ENCODE measurements at places on chromosomes 2 and 18.
A peak's percentile ranks its signal among the peaks of the same experiment; 100 is the strongest.

GRCh38 chr18:74856434-74856833 lies 258.8 kb downstream of the ZNF407 start:
- no peak for DNase-seq

DNA sequence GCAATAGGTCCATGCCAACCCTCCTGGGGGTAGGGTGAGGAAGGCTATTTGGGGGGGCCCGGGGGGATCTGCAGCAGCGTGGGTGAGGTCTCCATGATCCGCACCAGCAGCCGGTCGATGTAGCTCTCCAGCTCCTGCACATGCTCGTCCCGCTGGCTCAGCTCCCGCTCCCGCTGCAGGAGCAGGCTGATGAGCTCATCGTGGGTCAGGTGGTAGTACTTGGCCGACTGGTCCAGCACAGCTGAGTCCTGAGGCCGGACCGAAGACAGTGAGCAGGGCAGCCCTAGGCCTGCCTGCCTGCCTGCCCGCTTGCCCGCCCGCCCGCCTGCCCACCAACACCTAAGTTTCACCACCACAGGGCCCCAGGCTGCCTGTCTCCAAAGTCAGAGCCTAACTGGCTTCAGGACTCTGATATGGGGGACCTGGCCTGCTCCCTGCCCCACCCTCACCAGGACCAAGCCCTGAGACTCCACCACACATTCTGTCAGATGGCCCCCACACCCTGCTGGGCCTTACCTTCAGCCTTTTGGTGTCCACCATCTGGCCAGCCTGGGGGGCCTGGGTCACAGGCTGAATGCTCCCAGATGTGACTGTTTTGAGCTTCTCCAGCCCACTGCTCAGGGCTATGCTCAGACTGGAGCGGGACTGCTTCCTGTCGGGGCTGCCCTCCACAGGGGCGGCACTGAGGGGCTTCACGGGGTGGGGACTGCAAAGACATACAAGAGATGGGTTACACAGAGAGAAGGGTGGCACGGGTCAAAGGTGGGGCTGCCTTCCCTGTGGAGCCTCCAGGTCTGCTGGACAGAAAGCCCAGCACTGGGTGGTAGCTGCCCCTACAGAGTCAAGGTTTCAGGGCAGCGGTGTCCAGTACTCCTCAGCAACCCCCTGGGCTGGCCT lies 4.2 kb upstream of the SFXN5 start:
- DNase-seq = no peak

DNA sequence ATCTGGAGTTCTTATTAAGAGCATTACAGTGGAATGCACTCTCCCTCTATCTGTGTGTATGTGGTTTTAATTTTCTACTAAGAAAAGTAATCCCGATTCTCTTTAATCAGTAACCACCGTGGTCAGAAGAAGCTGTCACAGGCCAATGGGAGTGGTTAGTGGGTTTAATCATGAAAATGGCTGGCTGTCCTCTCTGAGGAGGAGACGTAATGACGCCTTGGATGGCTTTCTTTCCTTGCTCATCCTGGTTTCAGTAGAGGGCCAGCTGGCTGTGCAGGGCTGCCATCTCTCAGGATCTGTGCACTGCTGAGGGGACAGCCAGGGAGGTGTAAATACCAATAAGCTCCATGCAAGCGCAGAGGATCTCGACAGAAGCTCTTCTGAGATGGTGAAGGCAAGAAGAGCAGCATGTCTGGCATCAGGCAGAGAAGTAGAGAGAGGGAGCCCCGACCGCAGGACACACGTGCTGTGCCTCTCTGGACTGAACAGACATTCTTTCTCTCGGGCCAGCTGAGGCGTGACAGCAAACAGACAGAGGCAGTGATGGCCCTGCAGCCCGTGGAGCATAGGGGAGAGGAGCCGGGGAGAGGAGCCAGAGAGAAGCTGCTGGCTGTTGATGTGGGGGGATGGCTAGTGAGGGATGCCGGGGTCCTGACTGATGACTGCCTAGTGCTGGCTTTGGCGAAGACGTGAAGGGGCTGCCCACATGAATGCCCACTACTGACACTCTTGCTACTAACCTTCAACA lies 65.1 kb upstream of the DAPL1 start:
- DNase-seq = no peak

GRCh38 chr2:41771710-41772109 lies 276.1 kb upstream of the PKDCC start:
- no peak for DNase-seq

DNA sequence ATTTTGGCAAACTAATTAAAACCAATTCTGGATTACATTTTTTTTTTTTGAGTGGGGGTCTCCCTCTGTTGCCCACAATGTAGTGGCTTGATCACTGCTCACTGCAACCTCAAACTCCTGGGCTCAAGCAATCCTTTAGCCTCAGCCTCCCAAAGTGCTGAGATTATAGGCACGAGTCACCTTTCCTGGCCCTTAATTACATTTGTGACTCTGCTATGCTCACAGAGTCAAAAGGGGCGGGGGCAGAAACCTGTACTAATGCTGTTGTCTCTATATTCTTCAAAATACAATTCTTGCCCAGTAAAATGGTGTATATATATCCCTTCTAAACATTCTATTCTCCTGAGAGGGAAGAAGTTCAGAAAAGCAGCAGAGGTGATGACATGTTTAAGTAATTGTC lies 23.2 kb downstream of the PRKD3 start:
- DNase-seq = no peak

DNA sequence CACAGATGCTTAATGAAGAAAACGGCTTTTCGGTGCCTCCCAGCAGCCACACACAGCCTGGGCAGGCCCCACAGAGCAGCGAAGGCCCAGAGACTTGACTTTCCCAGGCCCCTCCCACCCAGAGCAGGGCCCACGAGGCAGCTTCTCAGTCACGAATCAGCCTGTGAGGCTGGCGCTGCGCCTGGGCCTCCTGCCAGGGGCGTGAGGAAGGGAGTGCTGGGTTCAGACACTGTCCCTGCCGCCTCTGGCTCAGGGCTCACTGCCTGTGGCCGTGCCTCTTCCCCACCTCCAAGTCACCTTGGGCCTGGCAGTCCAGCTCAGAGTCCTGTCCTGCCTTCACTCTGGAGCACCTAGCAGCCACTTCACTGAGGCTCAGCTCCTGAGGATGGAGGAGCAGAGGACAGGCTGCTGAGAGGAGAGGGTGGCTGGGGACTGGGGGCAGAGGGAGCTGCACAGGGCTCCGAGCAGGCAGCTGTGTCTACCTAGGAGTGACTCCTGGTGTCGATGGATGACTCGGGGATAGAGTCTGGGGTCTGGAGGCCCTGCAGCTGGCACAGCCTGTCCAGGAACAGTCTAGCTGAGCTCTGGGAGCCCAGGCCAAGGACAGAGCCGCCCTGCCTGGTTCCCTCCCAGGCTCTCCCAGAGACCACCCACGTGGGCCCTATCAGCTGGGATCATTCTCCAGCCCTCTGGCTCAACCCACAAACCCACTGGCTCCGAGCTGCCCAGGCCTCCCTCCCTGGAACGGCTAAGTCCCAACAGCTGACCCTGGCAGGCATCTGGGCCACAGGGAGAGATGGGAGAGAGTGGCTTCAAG lies 36.4 kb upstream of the FOSL2 start:
- peak; percentile 55 for DNase-seq

DNA sequence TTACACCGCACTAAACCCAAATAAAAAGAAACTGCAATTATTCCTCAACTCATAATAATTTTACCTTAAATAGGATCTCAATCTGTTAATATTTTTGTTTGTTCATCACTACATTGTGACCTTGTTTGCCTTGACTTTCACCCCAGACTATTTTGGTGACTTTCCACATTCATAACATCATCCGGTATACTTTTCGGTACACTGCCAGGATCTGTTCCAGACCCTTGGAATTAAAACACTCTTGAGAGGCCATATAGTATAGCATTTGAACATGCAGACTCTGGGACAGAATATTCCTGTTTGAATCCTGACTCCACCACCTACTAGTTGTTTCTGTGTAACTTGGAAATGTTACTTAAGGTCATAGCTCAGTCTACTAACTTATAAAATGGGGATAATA lies 577.4 kb downstream of the METTL4 start:
- no peak for DNase-seq

- no peak for DNase-seq
Observed at GRCh38 chr18:59876310-59876626, 23.5 kb upstream of the PMAIP1 start.

DNA sequence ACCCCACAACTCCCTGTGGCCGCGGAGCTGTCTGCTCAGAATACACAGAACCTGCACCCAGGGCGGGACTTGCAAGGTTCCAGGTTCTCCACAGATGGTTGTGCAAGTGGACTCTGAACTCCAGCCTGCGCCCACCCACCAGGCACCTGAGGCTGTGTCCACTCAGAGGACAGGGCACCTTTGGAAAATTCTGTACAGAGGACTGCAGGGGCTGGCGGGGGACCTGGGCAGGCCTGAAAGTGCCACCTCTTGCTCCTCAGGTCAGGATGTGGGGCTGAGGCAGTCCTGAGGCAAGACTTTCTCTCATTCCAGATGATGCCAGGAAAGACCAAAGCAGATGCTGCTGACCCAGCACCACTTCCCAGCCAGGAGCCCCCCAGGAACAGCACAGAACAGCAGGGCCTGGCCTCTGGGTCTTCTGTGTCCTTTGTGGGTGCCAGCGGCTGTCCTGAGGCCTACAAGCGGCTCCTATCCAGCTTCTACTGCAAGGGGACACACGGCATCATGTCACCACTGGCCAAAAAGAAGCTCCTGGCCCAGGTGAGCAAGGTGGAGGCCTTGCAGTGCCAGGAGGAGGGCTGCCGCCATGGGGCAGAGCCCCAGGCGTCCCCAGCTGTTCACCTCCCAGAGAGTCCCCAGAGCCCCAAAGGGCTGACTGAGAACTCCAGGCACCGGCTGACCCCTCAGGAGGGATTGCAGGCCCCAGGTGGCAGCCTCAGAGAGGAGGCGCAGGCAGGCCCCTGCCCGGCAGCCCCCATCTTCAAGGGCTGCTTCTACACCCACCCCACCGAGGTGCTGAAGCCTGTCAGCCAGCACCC lies 14.4 kb downstream of the ARID5A start:
- no peak for DNase-seq

DNA sequence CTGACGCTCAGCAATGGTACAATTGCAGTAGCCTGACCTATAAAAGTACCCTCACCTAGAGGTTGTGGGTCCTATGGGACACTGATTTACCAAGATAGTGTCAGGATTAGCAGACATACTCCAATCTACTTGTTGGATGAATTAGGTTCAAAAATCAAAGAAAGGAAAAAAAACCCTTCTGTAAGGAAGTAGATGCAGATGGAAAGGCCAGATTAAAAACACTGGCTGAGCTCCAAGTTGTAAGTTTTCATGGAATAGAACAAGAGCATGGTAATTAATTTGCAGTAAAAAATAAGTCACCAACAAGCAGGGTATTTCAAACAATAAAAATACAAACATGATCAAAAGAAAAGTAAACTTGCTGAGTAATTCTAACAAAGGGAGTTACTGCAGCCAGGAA lies 26.4 kb downstream of the IDH1 start:
- DNase-seq = no peak

GRCh38 chr2:158835431-158835830 lies 40.3 kb downstream of the DAPL1 start:
- DNase-seq = no peak

DNA sequence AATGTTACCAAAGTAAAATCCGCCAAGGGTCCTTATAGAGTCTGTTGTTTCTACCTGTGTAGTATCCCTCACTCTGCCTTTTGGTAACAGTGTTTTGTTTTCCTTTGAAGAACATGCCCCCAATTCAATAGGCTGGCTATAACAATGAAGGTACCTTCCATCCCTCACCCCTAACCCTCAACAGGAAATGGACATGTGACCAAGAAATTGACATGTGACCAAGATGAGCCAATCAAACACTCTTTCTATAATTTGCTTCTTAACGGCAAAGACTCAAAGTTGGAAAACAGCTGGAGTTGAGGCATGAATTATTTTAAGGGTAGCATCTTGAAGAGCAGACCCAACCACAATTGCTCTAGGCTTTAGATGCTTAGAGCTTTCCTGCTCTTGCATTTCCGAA lies 5.4 kb upstream of the MREG start:
- DNase-seq = no peak

GRCh38 chr2:56749152-56749752 lies 565.5 kb downstream of the CCDC85A start:
- peak; percentile 56 for DNase-seq

DNA sequence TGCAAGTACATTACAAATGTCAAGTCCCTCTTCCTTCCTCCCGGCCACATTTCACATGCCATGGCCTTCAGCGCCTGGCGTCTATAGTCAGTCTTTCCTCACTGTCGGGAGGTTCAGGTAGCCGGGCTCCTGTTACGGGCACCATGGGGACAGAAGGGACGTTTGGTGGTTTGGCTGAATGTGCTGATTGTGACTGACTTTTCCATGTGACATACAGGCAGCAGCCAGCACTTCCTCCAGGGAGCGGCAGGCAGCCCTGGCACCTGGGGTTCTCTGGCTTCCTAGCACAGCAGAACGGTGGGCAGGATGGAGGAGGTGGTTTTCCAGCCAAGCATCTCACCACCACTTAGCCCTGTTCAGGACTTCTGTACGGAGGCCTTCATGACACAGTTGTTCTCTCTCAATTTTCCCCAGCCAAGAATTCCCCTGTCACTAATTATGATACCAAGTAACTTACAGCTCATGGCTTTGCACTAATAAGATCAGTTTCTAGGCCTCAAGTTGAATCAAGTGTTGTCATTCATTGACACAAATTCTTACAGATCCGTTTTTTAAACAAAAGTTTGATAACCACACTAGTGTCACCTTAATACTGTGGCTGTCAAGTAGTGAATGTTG lies 83.9 kb upstream of the REV1 start:
- DNase-seq = no peak

DNA sequence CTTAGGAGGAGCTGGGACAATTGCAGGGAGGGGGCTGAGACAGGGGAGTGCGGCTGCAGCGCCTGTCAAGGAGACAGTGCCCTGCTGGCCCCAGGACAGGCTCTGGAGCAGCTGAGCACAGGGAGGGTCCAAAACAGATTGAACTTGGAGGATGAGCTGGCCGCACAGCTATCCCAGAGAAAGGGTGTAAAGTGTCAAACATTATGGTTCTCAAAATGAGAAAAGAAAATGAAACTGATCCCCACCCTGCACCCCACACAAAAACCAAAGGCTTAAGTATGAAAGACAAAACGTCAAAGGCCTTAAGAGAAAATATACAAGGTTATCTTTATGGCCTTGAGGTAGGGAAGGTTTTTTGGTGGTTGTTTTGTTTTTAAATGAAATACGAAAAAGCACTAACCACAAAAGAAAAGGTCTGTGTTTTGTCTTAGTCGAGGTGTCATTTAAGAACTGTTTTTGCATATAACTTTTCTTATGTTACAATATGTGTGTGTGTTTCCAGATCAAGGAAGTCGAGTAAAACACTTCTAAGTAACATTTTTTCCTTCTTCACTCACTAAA lies 111.8 kb downstream of the HDAC4 start:
- DNase-seq = peak; percentile 17

- DNase-seq = peak; percentile 71
Observed at GRCh38 chr2:199462956-199463692, 5.4 kb upstream of the SATB2 start.

GRCh38 chr2:9271091-9271490 lies 64.5 kb downstream of the ASAP2 start:
- no peak for DNase-seq

GRCh38 chr2:178006710-178007109 lies 65.9 kb downstream of the PDE11A start:
- DNase-seq = no peak

- no peak for DNase-seq
Observed at GRCh38 chr2:28995765-28996750, 15.0 kb downstream of the TOGARAM2 start.

- DNase-seq = no peak
Observed at GRCh38 chr2:28670856-28671255, 80.8 kb upstream of the PPP1CB start.

All from HCEC 1CT (cell line).